ENCODE measurements at places on chromosomes 2 and 18. TPM values are rescaled to one million over a fixed set of nuclear protein-coding genes. Genes with fewer than 3 reads are reported as not detected.

UGT1A4 gene
- 0.12 TPM for total RNA-seq

SP100 gene
- total RNA-seq, result 26.1 TPM

GPBAR1 gene
- 0.31 TPM for total RNA-seq

SCN3A gene
- total RNA-seq, result not detected

UBXN4 gene
- 40.3 TPM for total RNA-seq

DNER gene
- 12.2 TPM for total RNA-seq

AKAIN1 gene
- not detected for total RNA-seq

MAP2 gene
- 1.4 TPM for total RNA-seq

PRPF40A gene
- 93.4 TPM for total RNA-seq

Measured in A549 treated with Mapracorat at 1 μM for 4 hours (cell line).